ENCODE measurements at places on chromosomes 2 and 18. TPM values are rescaled to one million over a fixed set of nuclear protein-coding genes. Genes with fewer than 3 reads are reported as not detected.

C1QL2 gene
- total RNA-seq: not detected

IKZF2 gene
- 7.1 TPM for total RNA-seq

ZNF396 gene
- 6.0 TPM for total RNA-seq

HOXD13 gene
- not detected for total RNA-seq

EIPR1 gene
- 70.8 TPM for total RNA-seq

TTC32 gene
- total RNA-seq: 5.2 TPM

CDK5R2 gene
- total RNA-seq: 0.10 TPM

MPP4 gene
- not detected for total RNA-seq

XDH gene
- total RNA-seq: 2.0 TPM

UGT1A9 gene
- 37.2 TPM for total RNA-seq

MYO7B gene
- 0.25 TPM for total RNA-seq

CYS1 gene
- total RNA-seq: 223 TPM

KATNAL2 gene
- 10.3 TPM for total RNA-seq

GALNT14 gene
- 93.3 TPM for total RNA-seq

SMAD2 gene
- 135 TPM for total RNA-seq

NCKAP5 gene
- total RNA-seq: 0.69 TPM

CACNB4 gene
- total RNA-seq: 0.75 TPM

CD207 gene
- not detected for total RNA-seq

PROKR1 gene
- total RNA-seq: not detected

KLHL14 gene
- total RNA-seq: 10.8 TPM

DAPL1 gene
- not detected for total RNA-seq

UGT1A5 gene
- total RNA-seq: 0.35 TPM

PSD4 gene
- 28.7 TPM for total RNA-seq

PPIG gene
- total RNA-seq: 30.6 TPM

LDLRAD4 gene
- total RNA-seq: 0.87 TPM

DNAJC5G gene
- not detected for total RNA-seq

POTEC gene
- total RNA-seq: not detected

ELMOD3 gene
- total RNA-seq: 18.6 TPM

FARSB gene
- total RNA-seq: 9.3 TPM

ATG16L1 gene
- 44.0 TPM for total RNA-seq

UPP2 gene
- total RNA-seq: not detected

KIAA2012 gene
- total RNA-seq: not detected

CCL20 gene
- 1.4 TPM for total RNA-seq

GKN1 gene
- total RNA-seq: not detected
